ENCODE measurements at places on chromosomes 3 and 15. TPM values are rescaled to one million over a fixed set of nuclear protein-coding genes. Genes with fewer than 3 reads are reported as not detected.

The GP9 gene
- not detected for total RNA-seq

DNA sequence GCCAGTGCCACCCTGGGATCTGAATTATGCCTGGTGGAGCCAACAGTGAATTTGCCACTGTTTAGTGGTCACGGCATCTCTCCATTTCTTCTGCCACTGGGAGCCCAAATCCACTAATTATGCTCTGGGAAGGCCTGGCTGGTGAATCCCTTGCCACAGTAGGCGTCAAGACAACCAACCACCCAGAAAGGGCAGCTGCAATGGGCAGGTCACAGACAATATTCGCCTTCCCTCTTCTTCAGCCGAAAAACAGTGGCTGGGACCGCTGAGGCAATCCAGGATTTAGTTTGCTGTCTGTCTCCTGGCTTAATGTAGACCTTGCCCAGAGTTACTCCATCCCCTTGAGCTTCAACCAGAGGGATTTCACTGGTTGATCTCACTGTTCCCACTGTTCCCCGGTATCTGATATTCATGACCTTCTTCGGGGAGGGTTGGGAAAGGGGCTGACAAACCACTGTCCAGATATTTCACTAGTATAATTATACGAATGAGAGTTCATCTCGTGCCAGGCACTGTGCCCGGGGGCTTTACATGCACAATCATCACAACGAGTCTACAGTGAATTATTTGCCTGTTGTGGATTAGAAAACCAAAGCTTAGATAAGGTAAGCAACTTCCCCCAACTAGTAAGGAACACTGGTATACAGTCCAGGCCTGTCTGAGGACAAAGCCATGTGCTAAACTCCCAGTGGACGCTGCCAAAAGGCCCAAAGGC, 49.9 kb upstream of the RAB6B start:
- H3K27me3 ChIP-seq: no peaks in the 10 kb centered on the region
- H3K4me1 ChIP-seq: peaks cover 70% of the 10 kb centered on the region
- no peaks in the 10 kb centered on the region for H3K36me3 ChIP-seq
- no peak for DNase-seq
- H3K27ac ChIP-seq: peak overlapping the region; percentile 84
- no peak overlapping the region for H3K4me3 ChIP-seq

DNA sequence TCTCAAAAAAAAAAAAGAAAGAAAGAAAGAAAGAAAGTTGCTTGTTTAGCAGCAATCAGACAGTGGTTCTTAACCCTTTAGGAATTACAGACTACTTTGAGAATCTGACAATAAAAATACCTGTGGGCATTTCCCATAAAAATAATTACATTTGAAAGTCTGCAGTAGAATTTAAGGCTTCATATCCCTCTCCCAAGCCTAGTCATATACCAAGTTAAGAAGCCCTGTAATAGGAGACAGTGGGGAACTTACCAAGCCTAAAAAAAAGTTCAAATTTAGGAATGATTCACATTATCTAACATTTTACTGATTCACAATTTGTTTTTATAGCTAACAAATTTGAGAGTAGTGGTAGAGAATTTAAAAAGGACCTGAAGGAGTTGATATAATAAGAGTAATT, 47.5 kb downstream of the LRRFIP2 start:
- no peak for DNase-seq
- no peak overlapping the region for H3K27ac ChIP-seq
- H3K27me3 ChIP-seq: no peaks in the 10 kb centered on the region

- H3K27me3 ChIP-seq: no peaks in the 10 kb centered on the region
- no peak for DNase-seq
- no peak overlapping the region for H3K27ac ChIP-seq
- no peaks in the 10 kb centered on the region for H3K36me3 ChIP-seq
- H3K4me3 ChIP-seq: no peak overlapping the region
These were observed 181.0 kb upstream of the ANKRD28 start for GRCh38 chr3:15978801-15979200.
